Mucosa of gallbladder (tissue), 1 donor: ENCODE measurements at places on chromosomes 5 and 9. TPM values are rescaled to one million over a fixed set of nuclear protein-coding genes. Genes with fewer than 3 reads are reported as not detected.

Gene IL13
- not detected for total RNA-seq

Gene CDH10
- total RNA-seq: 0.14 TPM

Gene ZNF354B
- total RNA-seq: 14.6 TPM

DNA sequence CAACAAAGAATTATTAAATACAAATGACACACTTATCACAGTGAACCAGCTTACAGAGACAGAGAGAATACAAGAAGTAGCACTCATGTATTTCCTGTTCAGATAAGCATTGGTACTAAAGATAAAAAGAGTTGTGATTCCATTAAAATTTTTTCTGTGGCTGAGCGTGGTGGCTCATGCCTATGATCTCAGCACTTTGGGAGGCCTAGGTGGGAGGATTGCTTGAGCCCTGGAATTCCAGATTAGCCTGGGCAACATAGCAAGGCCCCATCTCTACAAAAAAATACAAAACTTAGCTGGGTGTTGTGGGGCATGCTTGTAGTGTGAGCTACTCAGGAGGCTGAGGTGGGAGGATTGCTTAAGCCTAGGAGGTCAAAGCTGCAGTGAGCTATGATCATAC lies 32.9 kb downstream of the FCHO2 start:
- no peak for DNase-seq

DNA sequence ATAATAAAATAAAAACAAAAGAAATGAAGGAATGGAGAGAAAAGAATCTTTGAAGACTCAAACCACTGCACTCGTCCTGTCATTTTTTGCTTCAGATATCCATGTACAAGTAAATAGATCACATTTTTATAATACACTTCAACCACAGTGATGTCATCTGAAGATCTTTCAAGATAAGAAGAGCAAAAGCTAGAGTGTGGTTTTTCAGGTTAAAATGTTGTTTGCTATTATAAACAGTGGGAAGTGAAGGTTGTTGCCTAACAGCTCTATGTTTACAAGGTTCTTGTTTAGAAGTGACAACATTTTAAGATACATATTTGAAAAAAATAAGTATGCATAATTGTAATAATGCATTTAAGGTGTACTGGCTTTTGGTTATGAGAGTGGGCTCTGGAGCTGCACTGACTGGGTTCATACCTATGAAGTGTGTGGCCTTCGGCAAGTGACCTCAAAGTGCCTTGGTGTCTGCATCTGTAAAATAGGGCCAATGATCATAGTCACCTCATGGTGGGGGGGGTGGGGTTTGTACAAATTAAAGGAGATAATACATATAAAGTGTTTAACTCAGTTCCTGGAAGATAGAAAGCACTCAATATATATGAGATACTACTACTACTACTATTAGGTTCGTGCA lies 45.5 kb upstream of the IL7R start:
- no peak for DNase-seq

- DNase-seq: no peak
Observed at GRCh38 chr5:171882118-171882517, 96.5 kb downstream of the SMIM23 start.

DNA sequence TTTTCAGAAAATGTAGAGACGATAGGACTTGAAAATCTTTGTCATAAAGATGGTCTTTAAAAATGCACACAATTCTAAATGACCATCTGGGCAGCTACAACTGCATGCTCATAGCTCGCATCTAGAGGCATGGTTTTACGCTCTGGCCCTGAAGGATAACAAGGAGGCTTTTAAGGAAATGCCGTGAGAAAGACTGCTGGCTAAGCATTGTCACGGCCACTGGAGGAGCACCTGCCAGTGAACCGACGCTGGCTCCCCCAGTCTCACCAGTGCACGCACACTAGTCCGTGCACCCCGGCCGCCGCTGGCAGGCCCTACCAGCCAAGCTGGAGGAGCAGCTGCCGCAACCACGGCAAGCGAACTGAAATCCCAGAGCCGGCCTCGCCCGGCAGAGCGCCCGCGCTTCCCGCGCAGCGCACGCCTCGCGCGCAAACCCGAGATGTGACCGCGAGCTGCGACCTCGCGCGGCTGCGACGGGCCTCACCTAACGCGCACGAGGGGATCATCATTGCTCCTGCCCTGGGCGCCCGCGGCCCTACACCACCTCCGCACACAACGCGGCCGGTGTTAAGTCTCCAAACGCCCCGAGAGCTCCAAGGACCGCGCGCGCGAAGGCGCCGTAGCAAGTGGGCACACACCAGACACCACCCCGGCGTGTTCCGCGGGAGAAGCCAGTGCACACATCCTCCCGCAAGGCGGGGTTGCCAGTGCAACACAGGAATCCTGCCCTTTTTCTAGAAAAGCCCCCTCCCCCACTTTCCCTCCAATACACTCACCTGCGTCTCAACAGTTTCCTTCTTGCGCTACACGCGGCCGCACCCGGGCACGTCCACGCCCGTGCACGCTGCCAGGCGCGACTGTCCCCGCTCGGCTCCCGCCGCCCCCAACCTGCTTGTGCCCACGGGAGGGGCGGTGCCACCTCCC lies 5.3 kb downstream of the ELAVL2 start:
- DNase-seq: no peak
